ENCODE measurements at places on chromosomes 2 and 18.

- no peak for DNase-seq
Measured at GRCh38 chr2:176494949-176495353, 225.7 kb downstream of the MTX2 start.

DNA sequence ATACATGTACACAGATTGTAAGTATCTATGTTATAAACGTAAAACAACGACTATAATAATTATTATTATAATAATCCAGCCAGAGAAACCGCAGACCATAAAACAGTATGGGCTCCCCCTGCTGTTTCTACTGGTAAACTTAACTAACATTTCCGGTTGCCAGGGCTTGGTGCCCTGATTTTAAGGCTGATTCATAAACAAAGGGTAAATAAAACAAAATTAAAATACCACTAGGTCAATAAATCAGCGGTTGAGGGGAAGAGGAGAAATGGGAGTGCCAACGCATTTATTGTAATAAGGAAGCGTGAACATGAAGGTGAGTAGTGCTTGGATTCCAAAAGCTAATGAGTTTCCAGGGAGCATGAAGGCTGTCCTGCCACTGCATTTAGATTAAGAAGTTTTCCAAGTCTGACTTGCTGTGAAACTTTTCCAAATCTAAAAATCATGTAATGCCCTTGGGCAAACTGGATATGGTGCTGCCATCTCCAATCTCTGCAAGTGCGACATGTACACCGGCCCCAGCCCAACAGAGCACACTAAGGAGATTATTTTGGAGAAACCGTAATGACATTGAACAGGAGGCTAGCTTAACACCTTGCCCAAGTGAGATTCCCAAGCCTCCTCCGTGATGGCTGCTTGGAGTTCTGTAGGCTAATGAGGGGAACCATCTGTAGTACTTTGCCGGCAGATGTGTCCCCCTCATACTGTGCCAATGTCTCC lies 50.7 kb upstream of the HNRNPA3 start:
- no peak for DNase-seq

- DNase-seq = no peak
Measured at GRCh38 chr18:35141567-35142274, 99.1 kb upstream of the ZNF397 start.

- DNase-seq = no peak
Measured at GRCh38 chr18:14089781-14090180, 42.5 kb downstream of the ZNF519 start.

- no peak for DNase-seq
Measured at GRCh38 chr2:9166579-9167377, 39.8 kb upstream of the ASAP2 start.

DNA sequence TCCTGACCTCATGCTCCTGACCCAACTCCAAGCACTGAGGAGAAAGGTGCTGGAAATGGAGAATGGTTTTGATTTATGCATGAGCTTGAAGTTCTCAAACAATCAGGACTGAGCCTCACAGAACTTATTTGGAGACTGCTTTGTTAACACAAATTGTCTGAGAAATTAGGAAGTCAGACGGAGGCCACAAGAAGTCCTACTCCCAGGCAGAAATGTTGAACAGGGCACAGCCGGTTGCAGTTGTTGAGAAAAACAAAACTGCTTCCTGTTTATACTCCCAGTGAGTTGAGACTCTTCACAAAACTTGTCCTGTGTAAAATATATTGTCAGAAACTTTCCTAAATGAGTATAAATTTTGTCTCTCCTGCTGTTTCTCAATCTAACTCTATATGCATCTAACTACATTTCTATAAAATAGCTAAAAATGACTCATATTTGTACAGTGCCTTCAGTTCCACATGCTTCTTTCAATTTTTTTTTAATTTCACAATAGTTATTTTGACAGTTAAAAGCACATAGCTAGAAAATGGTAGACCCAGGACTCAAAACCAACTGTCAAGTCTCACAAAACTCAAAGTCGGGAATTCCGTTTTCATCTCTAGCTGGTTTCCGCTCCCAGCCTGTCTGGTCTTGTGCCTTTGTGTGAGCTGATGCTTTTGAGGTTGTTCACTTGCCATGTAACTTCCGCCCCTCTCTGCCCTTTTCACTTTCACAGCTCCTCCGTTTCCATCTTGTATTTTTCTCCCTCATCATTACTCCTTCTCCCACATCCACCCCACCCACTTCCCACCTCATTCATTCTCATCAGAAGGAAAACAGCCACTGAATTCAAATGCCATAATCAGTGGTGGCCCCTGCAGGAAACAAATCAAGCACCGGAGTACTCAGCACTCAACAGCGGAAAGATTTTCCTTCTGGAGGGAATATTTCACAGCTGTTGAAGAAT lies 215.0 kb downstream of the SUCLG1 start:
- no peak for DNase-seq

DNA sequence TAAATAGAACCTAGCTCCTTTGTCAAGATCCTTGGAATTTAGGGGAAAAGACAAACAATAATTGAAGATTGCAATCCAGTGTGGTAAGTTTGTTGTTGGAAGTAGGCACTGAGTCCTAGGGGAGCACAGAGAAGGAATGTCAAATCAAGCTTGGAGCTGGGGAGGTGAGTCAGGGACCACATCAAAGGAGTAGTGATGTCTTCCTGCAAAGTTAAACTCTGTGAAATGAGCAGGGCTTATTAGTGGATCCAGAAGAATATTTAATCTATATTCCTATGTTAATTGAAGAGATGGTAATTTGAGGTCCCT lies 41.7 kb upstream of the NABP1 start:
- no peak for DNase-seq

DNA sequence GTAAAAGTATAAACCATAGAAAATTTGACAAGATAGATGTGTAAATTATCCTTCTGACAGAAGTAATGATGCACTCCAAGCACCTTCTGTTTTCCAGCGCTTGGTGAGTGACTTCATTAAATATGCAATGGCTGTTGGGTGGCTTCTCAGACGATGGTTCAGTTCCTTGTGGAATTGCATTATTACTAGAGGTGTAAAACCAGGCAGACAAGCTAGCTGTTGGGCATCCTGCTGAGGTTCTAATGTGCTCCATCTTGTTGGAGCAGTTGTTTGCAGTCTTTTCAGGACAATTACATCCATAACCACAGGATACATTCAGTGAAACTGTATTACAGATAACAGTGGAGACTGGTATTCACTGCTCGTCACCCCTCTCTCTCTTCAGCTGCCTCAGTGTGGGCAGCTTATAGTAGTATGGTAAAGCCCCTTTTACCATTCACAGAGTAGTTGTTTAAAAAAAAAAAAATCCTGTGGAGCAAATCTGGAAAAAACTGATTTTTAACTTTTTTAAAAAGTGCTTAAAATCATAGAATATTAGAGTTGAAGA lies 143.5 kb downstream of the AGPS start:
- no peak for DNase-seq

DNA sequence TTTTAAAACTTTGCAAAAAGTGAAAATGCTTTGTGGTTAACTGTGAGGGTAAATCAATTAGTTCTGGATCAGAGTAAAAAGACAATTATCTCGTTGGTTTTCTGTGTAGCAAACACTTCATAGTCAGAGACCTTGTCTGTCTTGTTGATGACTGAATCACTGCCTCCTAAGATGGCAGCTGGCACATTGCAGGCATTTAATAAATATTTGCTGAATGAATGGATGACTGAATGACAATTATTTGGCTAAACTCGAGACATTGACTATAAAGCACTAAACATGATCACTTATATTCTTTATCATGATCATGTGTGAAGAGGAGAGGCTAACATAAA lies 96.2 kb downstream of the MAIP1 start:
- DNase-seq = no peak

- no peak for DNase-seq
Measured at GRCh38 chr18:24400587-24400986, 3.0 kb upstream of the OSBPL1A start.

GRCh38 chr2:6297238-6297637 lies 568.5 kb downstream of the CMPK2 start:
- no peak for DNase-seq

GRCh38 chr18:24869285-24869684 lies 408.8 kb downstream of the HRH4 start:
- no peak for DNase-seq

Data from GM12878 (cell line).